Stimulated activated CD4-positive, alpha-beta T cell treated with anti-CD3 and anti-CD28 coated beads, Interleukin-4, amount 100 ng/mL, for 1 hour (primary cell): ENCODE measurements at places on chromosomes 5 and 9.
A peak's percentile ranks its signal among the peaks of the same experiment; 100 is the strongest.

- no peak for DNase-seq
Observed at GRCh38 chr9:110601098-110601497, 21.6 kb upstream of the SVEP1 start.

DNA sequence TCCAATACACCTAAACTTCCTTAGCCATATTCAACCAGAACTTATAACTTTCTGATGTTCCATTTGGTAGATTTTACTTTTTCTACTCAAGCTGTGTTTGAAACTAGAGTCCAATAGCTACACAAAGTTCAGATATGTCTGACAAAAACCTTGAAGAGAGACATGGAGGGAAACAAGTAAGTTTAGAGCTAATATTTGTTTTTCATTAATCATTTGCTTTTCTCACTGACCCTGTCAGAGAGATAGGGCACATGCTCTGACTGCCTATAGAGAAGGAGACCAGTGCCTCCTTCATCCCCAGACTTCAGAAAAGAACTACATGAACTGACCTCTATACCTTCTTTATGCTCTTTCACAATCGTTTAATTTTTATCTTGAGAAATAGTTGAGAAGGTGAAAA is 157.0 kb upstream of the PPP1R2B start:
- DNase-seq: no peak

GRCh38 chr5:140113180-140113698 is 670 bp upstream of the PURA start:
- DNase-seq: peak; percentile 16

- no peak for DNase-seq
Observed at GRCh38 chr5:64147849-64148441, 17.7 kb upstream of the RNF180 start.

DNA sequence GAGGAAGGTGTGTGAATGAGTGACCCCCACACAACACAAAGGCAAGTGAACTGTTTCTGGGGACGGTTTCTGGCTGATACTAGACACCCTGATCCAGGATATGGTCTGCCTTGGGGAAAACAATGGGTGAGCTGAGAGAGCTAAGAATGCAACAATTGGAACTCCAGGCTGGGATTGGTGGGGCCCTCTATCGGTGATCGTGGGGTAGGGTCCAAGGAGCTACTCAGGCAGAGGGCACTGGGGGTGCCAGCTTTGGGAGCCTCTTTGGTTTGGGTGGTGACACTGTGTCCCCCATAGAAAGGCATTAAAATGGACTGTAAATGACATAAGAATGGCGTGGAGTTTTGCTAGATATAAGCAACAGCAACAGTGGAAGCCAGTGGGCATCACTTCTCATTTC is 439.1 kb downstream of the DMAC1 start:
- no peak for DNase-seq

GRCh38 chr9:125932012-125932411 is 184.8 kb downstream of the PBX3 start:
- DNase-seq: no peak
